ENCODE measurements at places on chromosomes 11 and 22. TPM values are rescaled to one million over a fixed set of nuclear protein-coding genes. Genes with fewer than 3 reads are reported as not detected.

Gene MYBPC3
- not detected for total RNA-seq

Gene SLC39A13
- total RNA-seq = 28.1 TPM

Gene CASP1
- total RNA-seq = 106 TPM

Gene MMP8
- total RNA-seq = not detected

- H3K27ac ChIP-seq = no peak overlapping the region
- no peaks in the 10 kb centered on the region for H3K4me1 ChIP-seq
- H3K4me3 ChIP-seq = no peak overlapping the region
- DNase-seq = no peak
These were observed 76.9 kb downstream of the DSCAML1 start for GRCh38 chr11:117720061-117720511.

- H3K27ac ChIP-seq = peak overlapping the region; percentile 84
- H3K36me3 ChIP-seq = peaks cover 33% of the 10 kb centered on the region
- peak overlapping the region; percentile 88 for H3K4me3 ChIP-seq
These were observed 1.1 kb downstream of the DHCR7 start for GRCh38 chr11:71446942-71447688.

- no peak overlapping the region for H3K4me3 ChIP-seq
- no peak overlapping the region for H3K27ac ChIP-seq
- no peaks in the 10 kb centered on the region for H3K36me3 ChIP-seq
- H3K4me1 ChIP-seq = no peaks in the 10 kb centered on the region
These were observed 1459.4 kb upstream of the TENM4 start for GRCh38 chr11:80900265-80900664.

DNA sequence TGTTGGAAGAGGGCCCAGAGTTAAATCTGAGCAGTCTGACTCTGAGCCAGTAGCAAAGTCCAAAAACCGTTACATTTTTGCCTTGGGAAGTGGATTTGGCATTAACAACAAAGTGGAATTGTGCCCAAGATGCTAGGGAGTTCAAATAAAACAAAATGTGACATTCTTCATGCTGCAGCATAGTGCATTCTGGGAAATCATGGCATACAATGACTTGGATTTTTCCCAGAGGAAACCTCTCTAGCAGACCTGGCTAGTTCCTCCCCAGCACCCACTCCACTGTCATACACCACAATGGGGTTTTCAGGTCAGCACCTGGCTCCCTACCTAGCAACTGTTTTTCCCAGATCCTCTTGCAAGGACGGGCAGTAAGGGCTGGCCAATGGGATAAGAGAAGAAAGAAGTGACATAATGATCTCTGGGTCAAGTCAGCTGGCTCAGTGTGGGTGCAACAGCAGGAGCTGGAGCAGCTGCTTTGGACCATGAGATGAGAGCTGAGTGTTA lies 24.8 kb upstream of the CYB5R3 start:
- H3K4me3 ChIP-seq = no peak overlapping the region
- H3K4me1 ChIP-seq = peaks cover 13% of the 10 kb centered on the region
- no peak overlapping the region for H3K27ac ChIP-seq
- DNase-seq = no peak
- no peaks in the 10 kb centered on the region for H3K27me3 ChIP-seq

DNA sequence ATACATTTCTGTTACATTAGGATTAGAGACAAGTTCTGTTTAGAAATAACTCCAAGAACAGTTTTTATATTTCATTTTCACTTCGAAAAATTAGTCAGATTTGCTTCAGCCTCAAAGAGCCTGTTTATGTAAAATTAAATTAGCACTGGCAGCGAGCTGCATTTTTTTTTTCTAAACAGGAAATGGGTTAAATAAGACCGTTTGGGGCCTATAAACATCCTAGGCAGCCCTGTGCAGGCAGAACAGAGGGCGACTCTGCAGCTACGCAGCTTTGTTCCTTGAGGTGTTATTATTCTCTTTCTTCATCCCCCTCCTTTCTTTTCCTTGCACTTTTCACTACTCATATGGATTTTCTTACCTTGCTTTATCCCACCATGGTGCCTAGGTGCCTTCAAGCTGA lies 48.7 kb downstream of the CWC15 start:
- no peak overlapping the region for H3K4me3 ChIP-seq
- no peaks in the 10 kb centered on the region for H3K27me3 ChIP-seq
- peak overlapping the region; percentile 91 for H3K27ac ChIP-seq
- peak; percentile 35 for DNase-seq
